ENCODE measurements at places on chromosomes 1 and 21.

DNA sequence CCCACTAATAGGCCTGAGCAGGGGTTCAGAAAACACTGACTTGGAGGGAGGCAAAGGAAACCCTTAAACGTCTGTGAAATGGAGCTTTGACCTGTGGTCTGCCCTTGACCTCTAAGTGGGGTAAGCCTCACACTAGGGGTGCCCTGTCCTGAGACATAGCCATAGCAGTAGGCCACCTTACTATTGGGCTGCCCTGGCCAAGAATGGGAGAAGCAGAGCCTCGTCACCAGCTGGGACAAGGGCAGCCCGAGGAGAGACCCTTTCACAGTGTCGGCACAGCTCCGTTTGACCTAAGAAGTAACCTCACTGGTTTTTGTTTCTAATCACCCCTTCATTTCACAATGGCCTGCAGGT is 26.4 kb upstream of the IFNAR2 start:
- DNase-seq: no peak

GRCh38 chr1:112995890-112996289 is 39.9 kb upstream of the SLC16A1 start:
- DNase-seq: peak; percentile 35

- DNase-seq: no peak
Measured at GRCh38 chr1:1212780-1213344, 1.1 kb downstream of the TNFRSF4 start.

DNA sequence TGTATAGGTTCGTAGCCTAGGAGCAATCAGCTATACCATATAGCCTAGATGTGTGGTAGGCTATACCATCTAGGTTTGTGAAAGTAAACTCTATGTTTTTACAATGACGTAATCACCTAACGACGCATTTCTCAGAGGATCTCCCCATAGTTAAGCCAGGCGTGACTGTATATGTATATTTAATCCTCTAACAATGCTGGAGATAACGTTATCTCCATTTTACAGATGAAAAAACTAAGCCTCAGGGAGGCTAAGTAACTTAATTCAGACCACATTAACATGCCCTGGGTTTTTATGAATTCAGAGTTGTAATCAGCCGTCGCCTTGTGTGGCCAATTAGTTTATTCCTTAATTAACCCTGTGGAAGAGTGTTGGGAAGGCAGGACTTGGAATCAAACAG is 107.7 kb upstream of the PLXNA2 start:
- DNase-seq: no peak

DNA sequence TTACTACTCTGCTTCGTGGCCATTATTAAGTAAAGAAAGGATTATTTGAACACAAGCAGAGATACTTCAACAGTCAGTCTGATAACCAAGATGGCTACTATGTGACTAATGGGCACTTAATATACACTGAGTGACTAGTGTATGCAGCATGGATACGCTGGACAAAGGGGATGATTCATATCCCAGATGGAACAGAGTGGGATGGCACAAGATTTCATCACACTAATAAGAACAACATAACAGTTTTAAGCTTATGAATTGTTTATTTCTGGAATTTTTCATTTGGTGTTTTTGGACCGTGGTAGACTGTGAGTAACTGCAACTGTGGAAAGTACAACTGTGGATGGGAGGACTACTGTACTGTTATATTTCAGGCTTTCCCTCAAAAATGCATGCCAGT is 9.4 kb downstream of the ZCCHC17 start:
- peak; percentile 98 for DNase-seq

DNA sequence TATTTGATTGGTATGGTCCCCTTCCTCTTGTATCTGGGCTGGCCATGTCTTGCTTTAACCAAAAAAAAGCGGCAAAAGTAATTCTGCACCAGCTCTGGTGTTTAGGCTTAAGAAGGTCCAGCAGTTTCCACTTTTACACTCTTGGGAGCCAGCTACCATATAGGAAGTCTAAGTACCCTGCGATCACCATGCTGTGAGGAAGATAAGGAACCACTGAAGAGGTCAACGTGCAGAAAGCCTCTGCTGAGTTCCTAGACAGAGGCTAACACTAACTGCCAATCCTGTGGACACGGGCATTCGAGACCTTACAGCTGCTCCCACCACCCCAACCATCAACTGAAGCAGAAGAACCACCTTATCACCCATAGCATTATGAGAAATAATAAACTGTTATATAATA is 331.4 kb downstream of the VAV3 start:
- no peak for DNase-seq

DNA sequence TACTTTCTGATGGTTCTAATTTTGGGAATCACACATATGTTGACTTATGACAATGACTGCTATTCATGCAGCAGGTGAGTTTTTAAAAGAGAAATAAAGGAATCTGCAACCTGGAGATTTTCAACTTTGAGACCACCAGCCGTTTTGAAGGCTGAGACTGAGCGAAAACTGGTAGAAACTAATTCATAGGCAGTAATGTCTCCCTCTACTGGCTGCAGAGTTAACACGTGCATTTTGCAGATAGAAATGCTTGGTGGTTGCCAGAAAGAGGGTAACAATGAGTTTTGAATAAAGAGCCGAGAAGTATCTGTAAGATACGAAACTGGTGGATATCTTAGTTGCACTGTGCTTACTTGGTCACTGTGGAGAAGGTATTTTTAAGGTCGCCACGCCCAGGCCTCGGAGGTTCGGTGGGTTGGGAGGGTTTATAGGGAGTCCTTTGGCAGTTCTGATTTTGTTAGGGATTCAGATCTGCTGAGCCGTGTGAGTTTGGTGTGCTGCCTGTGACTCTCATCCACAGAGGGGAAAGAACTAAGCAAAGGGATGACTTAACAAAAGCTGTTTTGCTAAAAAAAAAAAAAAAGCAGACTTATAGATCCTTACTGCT is 83.0 kb downstream of the RYR2 start:
- no peak for DNase-seq

DNA sequence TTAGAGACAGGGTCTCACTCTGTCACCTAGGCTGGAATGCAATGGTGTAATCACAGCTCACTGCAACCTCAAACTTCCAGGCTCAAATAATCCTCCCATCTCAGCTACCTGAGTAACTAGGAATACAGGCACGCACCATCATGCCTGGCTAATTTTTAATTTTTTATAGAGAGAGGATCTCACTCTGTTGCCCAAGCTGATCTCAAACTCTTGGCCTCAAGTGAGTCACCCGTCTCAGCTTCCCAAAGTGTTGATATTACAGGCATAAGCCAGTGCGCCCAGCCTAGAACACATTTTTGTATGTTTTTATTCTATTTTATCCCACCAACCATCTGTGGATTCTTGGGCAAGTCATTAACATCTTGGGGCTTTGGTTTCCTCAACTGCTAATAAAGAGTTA is 100.5 kb downstream of the AK5 start:
- DNase-seq: peak; percentile 9

GRCh38 chr1:192327997-192328396 is 11.2 kb downstream of the RGS21 start:
- no peak for DNase-seq

- DNase-seq: peak; percentile 88
Measured at GRCh38 chr1:93878889-93879586, at the start of gene DNTTIP2. Gene DNTTIP2 (minus strand): TSS chr1:93879206. CDS start chr1:93879148, 58 bp downstream.

DNA sequence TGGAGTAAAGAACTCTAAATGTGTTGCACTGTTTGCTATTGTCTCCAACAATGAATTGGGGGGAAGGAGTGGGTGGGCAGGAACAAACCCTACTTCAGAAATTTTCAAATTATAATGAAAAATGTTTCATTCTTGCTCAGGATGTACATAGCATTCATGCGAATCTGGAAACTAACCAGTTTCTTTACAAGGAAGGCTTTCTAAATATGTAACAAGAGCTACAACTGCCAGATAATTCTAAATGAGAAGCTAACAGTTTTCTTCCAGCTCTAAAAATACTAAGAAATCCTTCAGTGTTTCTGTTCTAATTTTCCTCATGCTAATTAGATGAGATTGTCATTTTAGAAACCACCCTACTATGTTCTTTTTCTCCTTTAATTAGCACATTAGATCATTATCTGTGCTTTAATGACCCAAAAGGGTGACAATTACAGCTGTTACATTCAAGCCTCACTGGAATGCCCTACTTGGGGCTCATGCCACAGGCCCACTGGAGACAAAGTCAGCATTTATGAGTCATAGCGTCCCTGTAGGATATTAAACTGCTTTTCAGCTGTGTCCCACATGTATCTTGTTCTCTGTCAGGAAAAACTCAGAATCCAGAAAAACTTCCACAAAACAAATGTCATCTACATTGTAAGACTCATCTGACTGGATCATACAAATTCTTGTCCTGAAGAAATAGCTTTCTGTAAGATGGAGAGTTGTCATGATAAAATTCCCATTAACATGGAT is 804.6 kb upstream of the CXADR start:
- DNase-seq: peak; percentile 64

DNA sequence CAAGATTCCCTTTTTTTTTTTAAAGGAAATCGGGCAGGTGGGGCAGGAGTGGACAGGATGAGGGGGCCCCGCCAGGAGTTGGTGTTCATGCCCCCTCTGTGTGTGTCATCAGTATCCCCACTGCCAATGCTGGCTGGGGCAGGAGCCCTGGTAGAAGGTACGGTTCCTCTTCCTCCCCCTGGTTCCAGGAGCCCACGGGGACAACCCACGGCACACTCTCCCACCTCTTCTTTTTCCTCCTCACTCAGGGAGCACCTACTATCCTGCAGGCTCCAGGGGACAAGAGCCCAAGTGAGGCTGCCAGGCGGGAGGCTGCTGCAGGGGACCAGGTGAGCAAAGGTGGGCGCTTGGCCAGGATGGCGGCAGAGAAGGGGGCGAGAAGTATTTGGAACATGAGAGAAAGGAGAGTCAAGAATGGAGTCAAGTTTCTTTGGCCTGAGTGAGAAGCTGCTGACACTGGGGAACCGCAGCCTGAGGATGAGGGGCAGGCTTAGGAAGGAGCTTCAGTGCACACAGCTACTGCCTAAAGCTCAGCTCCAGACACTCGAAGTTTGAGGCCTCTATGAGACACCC is 26.5 kb downstream of the ECE1 start:
- no peak for DNase-seq

DNA sequence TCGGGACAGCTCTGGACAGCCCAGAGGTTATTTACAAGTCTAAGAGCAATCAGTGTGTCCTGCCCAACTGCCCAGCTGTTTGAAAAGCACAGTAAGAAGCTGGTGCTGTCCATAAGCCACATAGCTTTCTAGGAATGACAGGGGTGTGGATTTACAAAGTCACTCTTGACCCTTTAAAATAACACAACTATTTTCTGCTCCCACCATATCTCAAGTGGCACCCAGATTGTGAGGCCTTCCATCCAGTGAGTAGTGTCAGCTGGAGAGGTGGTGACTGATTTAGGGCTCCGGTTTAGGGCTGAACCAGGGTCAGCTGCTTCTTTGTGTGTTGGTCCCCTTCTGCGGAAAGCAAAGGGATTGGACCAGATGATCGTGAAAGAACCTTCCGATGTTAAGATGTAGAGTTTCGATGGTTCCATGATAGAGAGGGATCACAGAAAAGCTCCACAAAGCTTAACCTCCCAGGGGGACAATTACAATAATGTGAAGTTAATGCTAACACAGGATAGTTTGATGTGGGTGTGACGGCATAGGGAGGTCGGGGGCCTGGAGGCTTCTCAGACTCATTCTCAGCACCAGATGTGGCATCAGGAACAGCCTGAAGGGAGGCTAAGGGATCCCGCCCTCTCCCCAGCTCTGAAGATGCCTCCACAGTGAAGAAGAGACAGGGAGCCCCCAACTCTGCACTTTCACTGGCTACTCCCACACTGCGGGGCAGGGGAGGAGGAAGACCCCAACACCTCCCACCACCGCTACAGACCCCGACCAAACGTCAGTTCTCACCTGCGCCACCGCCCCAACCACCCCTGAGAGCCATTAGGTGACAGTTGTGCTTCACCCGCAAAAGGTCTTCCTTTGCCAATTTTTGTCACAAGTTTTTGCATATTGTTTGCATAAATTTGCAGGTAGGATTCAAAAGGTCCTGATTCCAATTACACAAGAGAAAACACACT is 40.6 kb downstream of the LRRC3 start:
- DNase-seq: no peak

DNA sequence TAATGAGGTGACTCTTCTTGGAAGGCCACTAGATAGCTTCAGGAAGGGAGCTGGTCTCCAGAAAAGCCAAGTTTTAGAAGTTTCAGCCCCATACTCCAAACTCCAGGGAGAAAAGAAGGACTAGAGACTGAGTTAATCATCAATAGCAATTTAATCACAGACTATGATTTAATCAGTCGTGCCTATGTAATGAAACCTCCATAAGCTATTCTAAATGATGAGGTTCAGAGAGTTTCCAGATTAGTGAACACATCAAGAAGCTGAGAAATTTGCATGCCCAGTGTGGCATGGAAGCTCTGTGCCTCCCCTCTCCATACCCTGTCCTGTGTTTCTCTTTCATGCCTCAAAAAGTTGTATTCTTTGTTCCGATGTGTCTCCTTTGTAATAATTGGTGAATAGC is 49.2 kb upstream of the CCDC190 start:
- no peak for DNase-seq

DNA sequence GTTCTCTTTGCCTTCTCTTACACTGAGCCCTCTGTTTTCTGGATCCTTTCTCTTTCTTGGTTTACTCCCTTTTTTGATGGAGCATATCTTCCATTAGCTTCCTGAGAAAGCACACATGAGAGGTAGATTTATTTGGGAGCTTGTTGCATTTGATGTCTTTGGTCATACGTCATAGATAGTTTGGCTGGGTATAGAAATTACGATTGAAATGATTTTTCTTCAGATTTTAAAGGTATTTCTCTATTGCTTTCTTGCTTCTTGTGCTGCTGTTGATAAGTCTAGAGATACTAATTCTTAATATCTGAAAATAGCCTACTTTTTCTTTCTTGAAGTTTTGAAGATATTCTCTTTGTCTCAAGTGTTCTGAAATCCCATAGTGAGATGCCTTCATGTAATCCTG is 45.3 kb upstream of the RUNX3 start:
- DNase-seq: no peak

GRCh38 chr1:230414102-230414501 is 12.0 kb downstream of the PGBD5 start:
- no peak for DNase-seq

DNA sequence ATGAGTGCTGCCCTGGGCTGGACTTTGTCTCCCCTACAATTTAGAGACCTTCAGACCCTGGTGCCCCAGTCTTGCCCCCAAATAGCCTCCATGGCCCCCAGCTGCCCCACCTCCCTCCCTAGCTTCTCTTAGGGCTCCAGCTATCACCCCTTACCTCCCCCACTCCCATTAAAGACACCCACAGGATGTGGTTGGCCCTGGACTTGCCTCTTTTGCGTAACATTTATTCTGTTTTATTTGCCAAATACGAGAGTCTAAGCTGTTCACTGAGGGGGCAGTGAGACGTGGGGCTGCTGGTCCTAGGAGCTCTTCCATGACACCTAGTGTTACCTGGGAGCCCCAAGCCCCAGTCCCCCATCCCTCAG is 4.5 kb downstream of the ZC3H12A start:
- DNase-seq: peak; percentile 78
